Stimulated activated CD8-positive, alpha-beta memory T cell treated with anti-CD3 and anti-CD28 coated beads, Interleukin-7, amount 100 ng/mL, for 24 hours (primary cell): ENCODE measurements at places on chromosomes 7 and 10.

DNA sequence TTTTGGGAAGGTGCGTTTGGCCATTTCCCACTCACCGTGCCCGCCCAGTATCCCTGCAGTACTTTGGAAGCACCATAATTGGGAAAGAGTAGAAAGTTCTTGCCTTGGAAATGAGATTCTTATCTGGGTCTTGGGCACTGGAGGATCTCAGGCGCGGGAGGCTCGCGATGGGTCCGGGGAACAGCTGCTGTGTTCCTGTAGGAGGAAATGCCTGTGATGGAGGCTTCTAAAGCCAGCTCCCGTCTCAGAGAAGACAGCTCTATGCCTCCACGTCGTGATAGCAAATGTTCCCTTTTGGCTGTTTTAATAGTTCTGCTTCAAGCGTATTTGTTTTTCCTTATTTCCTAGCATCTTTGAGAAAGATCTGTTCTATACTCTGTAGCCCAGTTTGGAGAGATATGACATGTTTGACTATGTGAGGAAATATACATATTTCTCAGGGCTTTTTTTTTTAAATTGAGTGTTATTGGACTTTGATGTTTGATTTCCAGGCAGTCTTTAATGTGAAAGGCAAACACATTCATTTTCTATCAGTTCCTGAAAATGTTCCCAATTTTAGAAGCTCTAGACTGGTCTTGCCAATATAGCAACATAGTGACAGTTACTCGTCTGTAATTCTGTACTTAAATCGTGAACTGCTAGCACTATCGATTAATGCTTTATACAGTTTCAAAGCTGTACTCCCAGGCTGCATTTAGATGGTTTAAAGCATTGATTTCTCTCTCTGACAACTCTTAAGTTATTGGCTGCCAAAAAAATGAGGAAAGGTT is 280.8 kb downstream of the DPP6 start:
- DNase-seq: no peak

DNA sequence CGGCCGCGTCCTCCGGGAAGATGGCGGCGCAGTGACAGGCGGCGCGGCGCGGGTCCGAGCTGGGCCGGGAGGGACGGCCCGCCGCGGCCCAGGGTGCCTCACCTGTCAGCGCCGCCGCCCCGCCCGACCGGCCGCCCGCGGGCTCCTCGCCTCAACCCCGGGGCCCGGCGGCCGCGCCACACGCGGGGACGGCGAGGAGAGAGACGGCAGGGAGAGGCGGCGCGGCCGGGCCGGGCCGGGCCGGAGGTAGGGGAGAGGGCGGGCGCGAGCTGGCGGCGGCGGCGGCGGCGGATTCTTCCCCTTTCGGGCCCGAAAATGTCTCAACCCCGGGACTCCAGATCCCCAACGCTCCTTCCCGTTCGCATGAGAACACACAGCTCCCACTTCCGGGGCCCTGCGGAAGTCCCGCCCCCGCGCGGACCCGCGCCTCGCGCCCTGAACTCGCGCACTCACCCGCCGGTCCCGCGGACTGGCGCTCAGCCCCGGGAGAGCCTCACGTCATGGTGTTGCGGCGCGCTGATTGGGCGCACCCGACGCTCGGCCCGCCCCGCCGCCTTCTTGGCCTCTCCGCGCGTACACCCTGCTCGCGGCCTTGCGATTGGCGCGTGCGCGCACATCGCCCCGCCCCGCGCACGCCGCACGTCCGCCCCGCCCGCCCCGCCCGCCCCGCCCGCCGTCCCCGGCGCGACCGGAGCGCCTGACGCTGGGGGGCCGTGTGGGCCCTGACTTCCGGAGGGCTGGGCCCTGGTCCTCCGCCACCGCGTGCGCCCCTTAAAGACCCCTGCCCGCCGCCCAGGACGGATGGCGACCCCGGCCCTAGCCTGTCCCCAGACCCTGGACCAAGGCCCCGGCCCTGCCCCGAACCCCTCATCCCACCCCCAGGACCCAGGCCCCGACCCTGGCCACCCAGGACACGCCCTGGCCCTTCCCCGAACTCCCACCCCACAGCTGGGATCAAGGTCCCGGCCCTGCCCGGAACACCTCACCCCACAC is at the start of gene LARP4B:
TSS of gene LARP4B (minus strand) at position 380 of the 993 bp plus-strand sequence. CDS start 45,984 bp downstream, outside the sequence.
- DNase-seq: peak; percentile 90

DNA sequence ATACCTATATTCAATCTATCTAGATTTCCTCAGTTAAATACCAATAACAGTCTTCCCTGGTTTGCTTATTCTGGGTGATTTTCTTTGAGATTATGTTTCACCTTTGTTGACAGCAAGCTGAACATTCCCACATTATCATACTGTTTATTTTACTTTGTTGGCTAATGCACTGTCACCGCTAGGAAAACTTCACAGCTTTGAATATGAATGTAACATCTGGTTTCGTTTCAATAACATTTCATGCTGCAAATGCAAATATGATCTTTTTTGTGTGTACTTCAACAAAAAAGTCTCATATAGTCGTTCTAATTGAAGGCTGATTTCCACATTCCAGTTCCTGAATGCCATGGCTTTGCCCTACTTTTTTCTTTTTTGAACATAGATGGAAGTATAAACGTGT is 946.3 kb upstream of the GHITM start:
- DNase-seq: no peak

DNA sequence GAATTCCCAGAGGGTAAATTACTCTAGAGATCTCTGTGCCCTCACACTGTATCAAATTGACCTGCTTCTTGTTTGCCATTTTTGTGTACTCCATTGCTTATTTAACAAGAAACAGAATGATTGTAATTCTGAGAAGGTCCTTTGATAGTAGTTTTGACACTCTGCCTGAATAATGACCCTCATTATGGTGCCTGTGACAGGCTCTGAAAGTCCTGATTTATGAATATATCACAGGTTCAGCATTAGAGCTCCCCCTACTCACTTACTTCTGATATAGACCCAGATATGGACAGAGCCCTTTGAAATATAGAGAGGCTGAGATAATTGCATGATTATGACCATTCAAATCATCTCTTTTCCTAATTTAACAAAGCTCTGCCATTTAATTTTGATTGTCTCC is 465.2 kb downstream of the MDFIC start:
- no peak for DNase-seq

GRCh38 chr10:79434223-79434687 is 11.2 kb downstream of the ZCCHC24 start:
- DNase-seq: no peak

DNA sequence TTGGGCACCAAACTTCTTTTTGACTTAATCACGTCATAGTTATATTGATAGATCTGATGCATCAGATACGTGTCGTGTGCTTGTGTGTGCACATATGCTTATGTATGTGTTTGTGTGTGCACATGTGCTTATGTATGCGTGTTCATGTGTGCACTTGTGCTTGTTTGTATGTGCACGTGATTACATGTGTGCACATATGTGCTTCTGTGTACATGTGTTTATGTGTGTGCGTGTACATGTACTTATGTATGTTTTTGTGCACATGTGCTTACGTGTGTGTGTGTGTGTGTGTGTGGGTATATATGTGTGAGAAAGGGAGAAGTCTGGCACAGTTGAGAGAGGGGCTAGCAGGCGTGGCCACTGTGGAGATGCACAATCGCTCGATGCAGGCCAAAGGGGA is 173.4 kb downstream of the WDR37 start:
- DNase-seq: no peak

- DNase-seq: no peak
Observed at GRCh38 chr7:90155206-90155605, 937 bp downstream of the STEAP1 start.

GRCh38 chr10:60479305-60480020 is 89.8 kb upstream of the ANK3 start:
- DNase-seq: no peak

GRCh38 chr10:119135513-119135881 is 30.0 kb downstream of the SFXN4 start:
- no peak for DNase-seq

DNA sequence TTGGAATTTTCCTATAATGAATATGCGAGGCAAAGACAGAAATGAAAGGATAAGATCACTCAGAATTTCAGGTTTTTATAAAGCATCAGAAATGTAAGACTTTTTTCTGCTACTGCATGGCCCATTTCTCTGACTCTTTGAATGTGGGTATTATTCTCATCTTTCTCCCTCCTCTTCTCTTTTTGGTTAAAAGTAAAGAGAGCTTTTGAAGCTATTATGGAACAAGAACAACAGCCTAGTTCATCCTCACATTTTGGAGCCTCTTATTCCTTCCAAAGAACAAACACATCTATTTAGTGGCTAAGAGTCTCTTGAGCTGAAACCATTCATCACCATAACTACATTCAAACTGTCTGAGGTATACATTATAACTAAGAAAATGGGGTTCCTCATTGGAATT is 19.4 kb upstream of the ATRNL1 start:
- DNase-seq: no peak

DNA sequence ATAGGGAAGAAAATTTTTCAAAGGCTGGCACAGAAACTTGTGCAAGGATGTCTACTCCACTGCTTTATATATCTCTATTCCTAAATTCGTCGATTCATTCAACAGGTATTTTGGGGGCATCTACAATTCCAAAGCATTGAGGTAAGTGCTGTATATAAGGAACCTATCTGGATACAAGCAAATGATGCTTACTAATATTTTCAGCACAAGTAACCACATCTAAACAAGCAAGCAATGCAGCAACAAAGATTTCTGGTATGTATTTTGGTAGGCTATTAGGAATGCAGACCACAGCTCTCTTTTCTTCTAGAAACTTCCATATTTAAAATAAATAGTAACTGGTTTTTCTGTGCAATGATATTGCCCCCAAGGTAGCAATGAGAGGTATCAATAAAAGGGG is 183.9 kb downstream of the SGMS1 start:
- DNase-seq: no peak

DNA sequence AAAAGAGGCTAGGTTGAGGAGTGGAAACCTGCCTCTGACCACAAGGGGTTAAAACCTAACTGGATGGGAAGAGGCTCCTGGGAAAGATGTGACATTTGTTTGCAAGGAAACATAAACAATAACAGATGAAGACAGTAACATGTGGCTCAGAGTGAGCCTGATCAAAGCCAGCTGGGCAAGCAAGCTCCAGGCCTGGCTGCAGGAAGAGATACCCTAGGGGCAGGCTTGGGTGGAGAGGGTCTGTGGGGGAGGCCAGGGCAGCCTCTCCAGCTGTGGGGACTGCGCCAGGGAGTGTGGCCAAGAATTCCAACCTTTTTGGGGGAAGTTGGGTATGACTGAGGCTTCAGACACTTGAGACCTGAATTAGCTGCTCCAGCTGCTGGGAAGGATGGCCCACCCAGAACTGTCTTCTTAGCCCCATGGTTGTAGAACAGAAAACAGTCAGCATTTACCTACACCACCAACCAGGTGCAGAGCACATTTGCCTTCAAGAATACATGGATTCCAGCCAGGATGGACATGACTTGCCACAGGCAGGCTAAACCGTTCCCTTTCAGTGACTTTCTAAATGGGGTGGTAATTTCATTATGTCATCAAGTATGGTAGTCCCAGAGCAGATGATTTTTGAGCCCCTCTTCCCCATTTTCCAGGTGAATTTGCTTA is 10.4 kb upstream of the FAM170B start:
- DNase-seq: no peak
